ENCODE measurements at places on chromosomes 11 and 22.

- no peak for DNase-seq
Observed at GRCh38 chr11:124886476-124886875, 11.2 kb downstream of the ROBO4 start.

DNA sequence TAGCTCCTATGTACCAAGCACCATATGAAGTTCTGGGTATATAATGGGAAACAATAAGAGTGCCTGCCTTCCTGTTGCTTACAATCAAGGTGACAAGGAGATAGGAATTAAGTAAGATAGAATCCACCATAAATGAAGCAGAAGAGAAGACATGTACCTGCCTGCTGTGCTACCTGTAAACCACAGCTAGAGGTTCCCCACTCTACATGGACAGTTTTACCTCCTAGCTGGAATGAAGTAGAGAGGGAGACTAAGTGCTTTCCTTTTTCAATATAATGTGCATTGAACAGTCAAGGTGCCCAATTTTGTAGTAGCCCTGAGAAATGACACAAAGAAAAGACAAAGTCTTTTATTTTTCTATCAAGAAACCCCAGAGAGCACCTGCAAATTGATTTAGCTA, 984.6 kb downstream of the DLG2 start:
- no peak for DNase-seq

GRCh38 chr22:32584650-32585049, 110.0 kb downstream of the FBXO7 start:
- no peak for DNase-seq

- peak; percentile 85 for DNase-seq
Observed at GRCh38 chr22:17786435-17787161, 12.3 kb upstream of the BID start.

All from left ventricle myocardium inferior (tissue), 1 donor.